CD4-positive, alpha-beta T cell treated with Interleukin-12 subunit alpha and Interleukin-12 subunit beta, for 1 hour (primary cell): ENCODE measurements at places on chromosomes 1 and 21.

- DNase-seq, result peak; percentile 24
These were observed 141.1 kb downstream of the TOMM20 start for GRCh38 chr1:234987415-234988154.

- DNase-seq, result no peak
These were observed 52.8 kb downstream of the TRIM11 start for GRCh38 chr1:228353601-228354371.

- DNase-seq, result no peak
These were observed 46.4 kb downstream of the BEND5 start for GRCh38 chr1:48730164-48730910.

GRCh38 chr1:11858968-11859871 is 475 bp upstream of the NPPB start:
- peak; percentile 55 for DNase-seq

DNA sequence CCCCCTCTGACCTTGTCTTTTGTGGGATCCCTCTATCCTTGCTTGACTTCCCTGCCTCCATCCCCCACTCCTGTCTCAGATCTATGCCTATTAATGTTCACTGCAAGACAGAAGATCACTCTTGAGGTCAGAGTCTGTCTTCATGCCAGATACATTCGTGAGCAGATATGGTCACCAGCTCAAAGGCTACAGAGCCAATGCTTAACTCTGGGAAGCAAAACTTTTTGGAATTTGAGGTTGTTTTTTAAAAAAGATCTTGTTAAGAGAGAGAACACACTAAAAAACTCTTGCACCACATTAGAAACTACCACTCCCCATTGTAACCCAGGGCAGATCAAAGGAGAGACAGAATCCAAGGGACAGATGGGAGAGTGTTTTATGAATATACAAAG is 17.1 kb upstream of the A3GALT2 start:
- DNase-seq, result no peak

- peak; percentile 78 for DNase-seq
These were observed 6.1 kb downstream of the TNFRSF25 start for GRCh38 chr1:6459850-6460265.

DNA sequence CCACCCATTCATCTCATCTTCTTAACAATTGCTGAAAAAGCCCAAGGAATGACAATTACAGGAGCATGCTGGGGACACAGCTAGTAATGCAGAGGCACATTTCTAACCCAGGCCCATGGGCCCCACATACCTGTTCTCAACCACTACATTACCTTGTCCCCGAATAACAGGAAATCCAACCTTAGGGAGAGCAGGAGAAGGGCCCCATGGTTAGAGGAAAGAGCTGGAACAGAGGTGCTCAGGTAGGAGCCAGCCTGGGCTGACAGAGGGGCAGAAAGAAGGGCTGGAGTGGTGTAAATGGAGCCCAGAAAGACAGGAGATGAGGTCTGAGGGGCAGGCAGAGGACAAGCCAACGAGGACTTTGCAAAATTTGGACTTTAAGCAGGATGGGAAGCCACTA is 11.4 kb upstream of the S100A8 start:
- no peak for DNase-seq

- no peak for DNase-seq
These were observed 142.3 kb downstream of the VPS13D start for GRCh38 chr1:12372180-12372579.

DNA sequence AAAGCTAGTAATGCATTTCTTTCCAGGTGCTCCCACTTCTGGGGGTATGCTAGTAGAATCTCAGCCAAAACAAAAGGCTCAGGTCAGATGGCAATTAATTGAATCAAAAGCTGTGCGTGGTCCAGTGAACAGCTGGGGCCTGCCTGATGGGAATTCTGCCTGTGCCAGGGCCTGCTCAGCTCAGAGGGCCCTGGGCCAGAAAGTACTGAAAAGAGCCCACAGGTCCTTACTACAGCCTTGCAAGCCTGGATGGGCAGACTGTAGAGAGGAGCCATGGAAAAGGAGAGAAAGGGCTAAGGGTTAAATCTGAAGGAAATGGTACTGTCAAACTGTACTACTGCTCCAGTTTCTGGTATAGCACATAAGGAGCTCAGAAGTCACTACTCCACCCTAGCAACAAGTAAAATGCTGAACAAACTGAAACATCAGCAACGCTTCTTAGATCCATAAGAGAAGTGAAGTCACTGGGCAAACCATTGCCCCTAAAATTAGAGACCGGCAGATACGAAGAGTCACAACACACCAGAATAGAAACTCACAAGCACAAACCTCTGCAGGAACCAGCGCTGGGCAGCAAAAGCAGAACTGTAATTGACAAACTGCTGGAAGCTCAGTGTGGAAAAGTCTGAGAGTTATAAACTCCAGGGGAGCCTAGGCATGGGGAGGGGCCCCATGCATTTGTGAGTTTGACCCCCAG is 121.1 kb upstream of the SYT6 start:
- no peak for DNase-seq

GRCh38 chr1:159600894-159601293 is 13.3 kb downstream of the APCS start:
- no peak for DNase-seq

DNA sequence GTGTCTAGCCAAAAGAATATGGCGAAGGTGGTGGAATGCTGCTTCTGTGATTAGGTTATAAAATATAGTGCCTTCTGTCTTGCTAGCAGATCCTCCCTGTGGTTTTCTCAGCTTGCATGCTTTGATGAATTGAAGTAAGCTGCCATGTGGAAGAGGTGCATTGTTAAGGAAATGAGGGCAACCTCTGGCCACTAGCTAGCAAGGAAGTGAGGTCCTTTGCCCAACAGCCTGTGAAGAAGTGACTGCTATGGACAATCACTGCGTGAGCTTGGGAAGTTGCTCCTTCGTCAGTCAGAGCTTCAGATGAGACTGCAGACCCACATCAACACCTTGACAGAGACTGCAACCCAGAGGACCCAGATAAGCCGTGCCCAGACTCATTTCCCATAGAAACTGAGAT is 109.4 kb downstream of the GIPC2 start:
- DNase-seq, result no peak

- DNase-seq, result no peak
These were observed 20.3 kb upstream of the SH3BGRL3 start for GRCh38 chr1:26259578-26259977.

DNA sequence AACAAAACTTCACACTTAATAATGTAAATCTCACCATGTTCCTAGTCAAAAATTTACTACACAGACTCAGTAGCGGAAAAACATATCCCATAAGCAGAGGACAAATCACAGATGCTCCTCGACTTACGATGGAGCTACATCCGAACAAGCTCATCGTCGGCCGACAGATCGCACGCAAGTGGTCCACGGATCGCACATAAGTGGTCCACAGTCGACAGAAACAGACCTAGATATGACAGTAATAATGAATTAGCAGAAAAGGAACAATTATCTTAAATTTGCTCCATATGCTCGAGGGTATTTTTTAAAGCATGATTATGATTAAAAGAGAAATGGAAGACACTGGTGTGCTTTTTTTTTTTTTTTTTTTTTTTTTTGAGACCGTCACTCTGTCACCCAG is 36.3 kb downstream of the WDR4 start:
- DNase-seq, result no peak

DNA sequence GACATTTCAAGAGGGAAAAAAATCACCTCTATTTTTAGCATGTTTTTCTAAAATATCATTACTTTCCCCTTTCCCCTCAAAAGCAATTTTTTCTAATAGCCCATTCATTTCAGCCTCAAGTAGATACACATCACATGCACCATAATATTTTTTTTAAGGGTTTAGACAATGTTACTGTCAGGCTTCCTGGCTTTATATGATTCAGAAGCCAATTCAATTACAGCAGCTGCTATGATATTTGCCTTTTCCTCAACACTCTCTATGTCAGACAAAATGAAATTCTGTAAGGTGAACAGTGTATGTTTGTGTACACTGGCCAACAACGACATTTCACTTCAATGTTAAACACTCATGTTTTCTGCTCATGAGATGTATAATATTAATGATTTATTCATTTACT is 46.5 kb downstream of the OMA1 start:
- DNase-seq, result no peak

DNA sequence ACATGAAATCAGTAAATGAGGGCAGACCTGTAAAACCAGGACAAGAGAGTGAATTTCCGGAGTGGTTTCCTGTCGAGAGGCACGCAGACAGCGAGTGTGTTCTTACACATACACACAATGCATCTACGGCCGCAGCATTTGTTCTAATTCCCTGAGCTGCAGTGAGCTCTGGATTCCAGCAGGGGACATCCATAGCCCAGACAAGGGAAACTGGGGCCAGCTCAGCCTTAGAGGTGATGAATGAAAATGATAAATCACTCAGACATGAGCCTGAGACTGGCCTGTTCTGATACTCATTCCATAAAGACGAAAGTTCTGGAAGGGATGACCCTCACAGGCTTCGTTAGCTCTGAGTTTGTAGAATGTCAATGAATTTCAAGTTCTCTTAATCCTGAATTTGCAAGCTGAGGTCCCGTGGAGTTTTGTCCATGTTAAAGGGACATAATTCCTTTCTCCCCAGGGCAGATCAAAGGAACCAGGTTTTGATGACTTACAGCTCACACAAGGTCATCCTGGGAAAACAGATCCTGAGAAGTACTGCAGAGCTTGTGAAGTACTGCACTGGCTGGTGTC is 207.9 kb upstream of the C1orf87 start:
- peak; percentile 5 for DNase-seq

- DNase-seq, result no peak
These were observed 6.0 kb downstream of the S100A9 start for GRCh38 chr1:153363641-153364040.

DNA sequence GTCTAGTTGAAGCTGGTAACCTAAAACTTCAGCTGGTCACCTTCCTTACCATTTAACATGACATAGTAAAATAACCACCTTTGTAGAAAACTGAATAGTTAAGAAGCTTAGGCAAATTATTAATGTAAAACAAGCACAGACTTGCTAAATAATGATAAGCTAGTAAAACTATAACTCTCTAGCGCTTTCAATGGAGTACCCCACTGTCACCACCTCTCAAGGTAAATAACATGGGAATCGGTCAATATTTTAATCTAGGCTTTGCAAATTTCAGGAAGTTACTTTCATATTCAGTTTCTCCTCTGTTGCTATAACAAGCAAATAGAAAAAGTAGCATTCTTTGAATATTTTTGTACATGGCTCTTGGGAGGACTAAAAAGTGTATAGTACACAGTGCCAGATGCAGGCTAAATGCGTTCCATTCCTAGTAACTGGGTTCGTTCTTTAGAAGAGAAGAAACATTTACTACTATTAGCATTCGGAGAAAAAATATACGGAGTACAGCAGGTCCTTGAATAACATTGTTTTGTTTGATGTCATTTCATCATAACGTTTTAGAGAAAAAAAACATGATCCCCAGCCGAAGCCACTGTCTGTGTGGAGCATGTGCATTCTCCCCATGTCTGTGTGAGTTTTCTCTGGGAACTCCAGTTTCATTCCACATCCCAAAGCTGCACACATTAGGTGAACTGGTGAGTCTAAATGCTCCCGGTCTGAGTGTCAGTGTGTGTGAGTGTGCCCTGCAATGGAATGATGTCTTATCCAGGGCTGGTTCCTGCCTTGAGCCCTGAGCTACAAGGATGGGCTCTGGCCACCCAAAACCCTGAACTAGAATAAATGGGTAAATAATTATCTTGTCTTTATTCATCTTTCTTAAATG is 52.5 kb downstream of the EPRS1 start:
- no peak for DNase-seq

- no peak for DNase-seq
These were observed at the start of gene AGT for GRCh38 chr1:230713915-230714764. TSS of gene AGT (minus strand) at chr1:230714122. CDS start at chr1:230710823, 3,299 bp downstream.

- DNase-seq, result no peak
These were observed 328.9 kb downstream of the PTBP2 start for GRCh38 chr1:97050506-97050905.

GRCh38 chr1:160746836-160747500 is 7.9 kb downstream of the SLAMF7 start:
- no peak for DNase-seq

GRCh38 chr1:98896711-98897445 is 107.8 kb downstream of the PLPPR5 start:
- DNase-seq, result no peak

DNA sequence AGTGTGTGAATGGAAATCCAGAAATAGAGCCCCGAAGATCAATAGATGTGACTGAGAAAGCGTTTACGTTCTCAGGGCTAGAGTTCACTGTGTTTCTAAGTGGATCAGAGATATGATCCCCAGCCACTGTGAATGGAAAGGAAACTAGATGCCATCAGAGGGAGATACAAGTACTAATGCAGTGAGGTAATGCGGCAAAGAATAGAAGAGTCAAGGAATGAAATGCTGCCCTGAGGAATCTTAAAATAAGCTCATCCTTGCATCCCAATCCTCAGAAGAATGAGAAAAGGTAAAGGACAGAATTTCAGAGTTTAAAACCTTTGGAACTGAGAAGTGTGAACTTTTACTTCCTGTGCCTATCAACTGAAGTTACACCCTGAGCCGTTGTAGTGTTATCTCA is 165.5 kb upstream of the ESRRG start:
- no peak for DNase-seq

GRCh38 chr1:229091721-229092136 is 179.2 kb upstream of the RAB4A start:
- no peak for DNase-seq

GRCh38 chr21:41848533-41848932 is 30.6 kb downstream of the PRDM15 start:
- no peak for DNase-seq

DNA sequence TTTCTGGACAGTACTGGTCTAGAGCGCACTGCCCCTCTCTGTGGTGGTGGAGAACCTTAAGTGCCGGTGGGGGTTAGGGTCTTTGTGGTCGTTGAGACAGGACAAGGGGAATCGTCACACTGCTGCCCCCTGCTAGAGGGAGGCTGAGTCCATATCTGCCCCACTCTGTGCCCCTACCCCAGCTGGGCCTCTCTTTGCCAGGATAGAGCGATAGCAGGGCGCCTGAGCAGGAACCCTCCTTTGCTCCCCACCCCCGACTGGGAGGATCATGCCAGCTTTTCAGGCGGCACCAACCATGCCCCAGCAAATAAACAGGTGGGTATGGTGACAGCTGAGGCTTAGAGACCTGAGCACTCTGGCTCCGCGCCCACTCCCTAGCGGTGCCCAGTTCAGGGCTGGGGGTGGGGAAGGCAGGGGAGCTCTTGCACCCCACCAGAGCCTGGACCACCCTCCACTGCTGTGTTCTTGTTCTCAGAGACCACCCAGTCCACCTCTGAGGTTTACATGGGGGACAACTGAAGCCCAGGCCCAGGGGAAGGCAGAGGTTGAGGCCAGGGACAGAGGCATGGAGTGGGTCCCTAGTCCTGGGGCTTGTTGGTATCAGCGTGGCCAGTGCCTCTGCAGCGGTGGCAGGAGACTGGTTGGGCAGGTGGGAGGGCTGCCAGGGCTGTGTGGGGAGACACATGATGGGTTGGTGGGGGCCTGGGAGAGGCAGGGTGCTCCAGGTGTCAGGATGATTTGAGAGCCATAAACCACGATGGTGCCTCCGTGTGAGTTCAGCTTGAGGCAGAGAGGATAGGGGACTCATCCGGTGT is 1.6 kb downstream of the PADI2 start:
- no peak for DNase-seq

- peak; percentile 68 for DNase-seq
These were observed 45.8 kb upstream of the DMRTB1 start for GRCh38 chr1:53413175-53414001.
